Endothelial cell (in vitro differentiated cells): ENCODE measurements at places on chromosomes 16 and 17.
A peak's percentile ranks its signal among the peaks of the same experiment; 100 is the strongest.

DNA sequence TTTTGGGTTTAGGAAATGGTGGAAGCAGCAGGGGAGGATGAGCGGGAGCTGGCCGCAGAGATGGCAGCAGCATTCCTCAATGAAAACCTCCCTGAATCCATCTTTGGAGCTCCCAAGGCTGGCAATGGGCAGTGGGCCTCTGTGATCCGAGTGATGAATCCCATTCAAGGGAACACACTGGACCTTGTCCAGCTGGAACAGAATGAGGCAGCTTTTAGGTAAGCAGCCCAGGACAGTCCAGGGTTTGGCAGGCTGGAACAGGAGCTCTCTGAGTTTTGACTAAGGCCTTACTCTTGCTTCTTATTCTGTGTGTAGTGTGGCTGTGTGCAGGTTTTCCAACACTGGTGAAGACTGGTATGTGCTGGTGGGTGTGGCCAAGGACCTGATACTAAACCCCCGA, 41.4 kb downstream of the SF3B3 start:
- H3K36me3 ChIP-seq = peaks cover 67% of the 10 kb centered on the region
- H3K27ac ChIP-seq = no peak overlapping the region
- no peak for DNase-seq
- no peaks in the 10 kb centered on the region for H3K27me3 ChIP-seq
- H3K4me3 ChIP-seq = no peak overlapping the region
- no peaks in the 10 kb centered on the region for H3K4me1 ChIP-seq

- peak overlapping the region; percentile 100 for H3K4me3 ChIP-seq
- peaks cover 7% of the 10 kb centered on the region for H3K27me3 ChIP-seq
- peak; percentile 77 for DNase-seq
- peaks cover 19% of the 10 kb centered on the region for H3K4me1 ChIP-seq
- H3K36me3 ChIP-seq = peaks cover 4% of the 10 kb centered on the region
Observed at GRCh38 chr17:2593821-2594721, 617 bp downstream of the PAFAH1B1 start.

- H3K27ac ChIP-seq = peak overlapping the region; percentile 23
- H3K4me3 ChIP-seq = peak overlapping the region; percentile 93
- H3K4me1 ChIP-seq = peaks cover 19% of the 10 kb centered on the region
- DNase-seq = peak; percentile 42
- no peaks in the 10 kb centered on the region for H3K36me3 ChIP-seq
Observed at GRCh38 chr17:35243561-35244340, 879 bp downstream of the SLFN5 start.

DNA sequence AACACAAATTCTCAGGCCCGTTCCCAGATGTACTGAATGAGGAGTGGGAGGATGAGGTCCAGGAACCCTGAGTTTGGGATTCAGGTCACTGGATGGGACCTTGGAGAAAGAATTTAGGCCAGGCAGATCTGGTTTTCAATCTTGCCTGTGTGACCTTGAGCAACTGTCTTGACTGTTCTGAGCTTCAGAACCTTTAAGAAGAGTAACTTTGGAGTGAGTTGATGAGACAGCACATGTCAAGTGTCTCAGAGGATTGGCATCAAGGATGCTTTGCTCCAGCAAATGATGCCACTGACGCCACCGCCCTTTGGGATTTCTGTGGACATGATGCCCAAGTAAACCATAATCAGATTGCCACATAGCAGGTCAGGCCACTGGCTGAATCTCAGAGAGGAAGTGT, 56.2 kb upstream of the DNAJA2 start:
- H3K4me3 ChIP-seq = no peak overlapping the region
- H3K27ac ChIP-seq = no peak overlapping the region
- no peak for DNase-seq

GRCh38 chr17:19411631-19412030, 599 bp downstream of the RNF112 start:
- no peak for DNase-seq
- peaks cover 7% of the 10 kb centered on the region for H3K27me3 ChIP-seq
- no peak overlapping the region for H3K4me3 ChIP-seq
- H3K4me1 ChIP-seq = peaks cover 2% of the 10 kb centered on the region

- H3K27me3 ChIP-seq = peaks cover 9% of the 10 kb centered on the region
- peaks cover 4% of the 10 kb centered on the region for H3K36me3 ChIP-seq
Observed at GRCh38 chr16:397736-398332, 835 bp downstream of the NME4 start.

GRCh38 chr17:80498242-80498919, 22.0 kb upstream of the NPTX1 start:
- H3K36me3 ChIP-seq = peaks cover 4% of the 10 kb centered on the region
- H3K27me3 ChIP-seq = peaks cover 10% of the 10 kb centered on the region
- H3K4me3 ChIP-seq = peak overlapping the region; percentile 0
- DNase-seq = no peak
- H3K27ac ChIP-seq = no peak overlapping the region
- H3K4me1 ChIP-seq = no peaks in the 10 kb centered on the region

DNA sequence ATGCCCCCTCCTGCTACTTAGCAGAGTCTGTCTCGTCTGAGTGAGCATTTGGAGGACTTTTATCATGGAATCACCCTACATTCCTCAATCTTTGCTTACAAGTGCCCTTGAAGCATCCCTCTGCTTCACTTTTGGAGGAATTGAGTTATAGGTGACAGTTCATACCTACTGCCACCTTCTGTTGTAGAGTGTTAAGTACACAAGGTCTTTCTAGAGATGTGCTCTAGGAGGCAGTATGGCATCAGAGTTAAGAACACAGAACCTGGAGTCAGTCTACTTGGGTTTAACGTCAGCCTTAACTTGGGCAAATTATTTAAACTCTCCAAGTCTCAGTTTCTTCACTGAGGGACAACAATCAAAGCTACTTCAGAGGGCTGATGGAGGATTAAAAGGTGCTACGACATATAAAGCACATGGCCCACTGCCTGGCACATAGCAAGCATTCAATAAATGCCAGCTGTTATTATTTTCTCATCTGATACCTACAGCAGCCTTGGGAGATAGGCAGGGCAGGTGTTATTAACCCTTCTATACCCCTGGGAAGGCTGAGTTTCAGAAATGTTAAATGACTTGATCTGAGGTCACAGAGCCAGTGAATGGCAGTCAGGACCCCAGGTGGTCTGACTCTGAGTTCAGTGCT, 62.2 kb downstream of the UTP18 start:
- H3K27ac ChIP-seq = no peak overlapping the region
- H3K4me3 ChIP-seq = no peak overlapping the region
- no peaks in the 10 kb centered on the region for H3K36me3 ChIP-seq
- H3K27me3 ChIP-seq = peaks cover 1% of the 10 kb centered on the region

- no peak overlapping the region for H3K4me3 ChIP-seq
- no peak overlapping the region for H3K27ac ChIP-seq
- no peak for DNase-seq
- H3K36me3 ChIP-seq = no peaks in the 10 kb centered on the region
- peaks cover 7% of the 10 kb centered on the region for H3K27me3 ChIP-seq
Observed at GRCh38 chr17:47935961-47936360, 5.4 kb upstream of the PNPO start.

DNA sequence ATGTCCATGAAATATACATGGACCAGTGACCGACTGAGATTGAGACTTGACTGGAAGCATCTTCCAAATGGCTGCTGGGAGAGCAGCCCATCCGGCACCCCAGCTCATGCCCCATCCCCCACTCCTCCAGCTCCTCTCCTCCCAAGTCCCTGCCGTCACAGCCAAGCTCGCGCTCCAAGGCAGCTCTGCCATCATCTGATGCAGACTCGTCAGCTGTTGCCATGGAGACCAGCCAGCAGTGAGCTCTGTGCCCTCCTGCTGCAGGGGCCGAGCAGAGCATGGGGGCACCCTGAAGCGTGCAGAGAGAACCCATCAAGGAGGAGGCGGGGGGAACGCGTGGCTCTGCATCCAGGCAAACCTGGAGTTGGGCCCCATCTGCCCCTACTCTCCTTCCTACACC, 74.5 kb upstream of the TNRC6C start:
- H3K36me3 ChIP-seq = no peaks in the 10 kb centered on the region
- no peak for DNase-seq
- peaks cover 8% of the 10 kb centered on the region for H3K27me3 ChIP-seq
- no peak overlapping the region for H3K27ac ChIP-seq

GRCh38 chr16:17520561-17520960, 49.8 kb upstream of the XYLT1 start:
- peaks cover 1% of the 10 kb centered on the region for H3K27me3 ChIP-seq
- no peaks in the 10 kb centered on the region for H3K36me3 ChIP-seq
- peaks cover 2% of the 10 kb centered on the region for H3K4me1 ChIP-seq
- no peak overlapping the region for H3K27ac ChIP-seq
- no peak for DNase-seq

GRCh38 chr17:45092911-45093430, 31.9 kb downstream of the NMT1 start:
- peak overlapping the region; percentile 30 for H3K27ac ChIP-seq
- DNase-seq = no peak
- peaks cover 53% of the 10 kb centered on the region for H3K36me3 ChIP-seq
- H3K27me3 ChIP-seq = peaks cover 13% of the 10 kb centered on the region

GRCh38 chr17:28563475-28563874, 7.8 kb downstream of the PIGS start:
- no peak overlapping the region for H3K4me3 ChIP-seq
- peaks cover 7% of the 10 kb centered on the region for H3K4me1 ChIP-seq
- no peak for DNase-seq
- peaks cover 24% of the 10 kb centered on the region for H3K36me3 ChIP-seq

DNA sequence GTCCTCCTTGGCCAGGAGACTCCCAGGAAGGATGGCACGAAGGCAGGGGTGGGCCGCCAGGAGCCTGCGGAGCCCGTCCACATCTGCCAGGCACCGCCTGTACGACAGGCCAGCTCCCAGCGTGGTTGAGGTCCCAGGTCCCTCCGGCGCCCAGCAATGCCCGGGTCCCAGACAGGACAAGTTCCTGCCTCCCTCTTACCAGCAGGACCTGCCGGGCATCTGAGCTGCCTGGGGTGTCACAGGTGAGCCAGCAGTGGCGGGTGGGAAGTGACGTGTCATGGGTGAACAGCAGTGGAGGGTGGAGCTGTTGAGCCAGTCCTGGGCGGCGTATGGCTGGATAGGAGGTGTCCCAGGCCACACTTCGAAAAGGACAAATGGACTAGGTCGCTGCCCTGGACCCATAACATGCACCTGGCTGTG, 15.7 kb upstream of the BAHCC1 start:
- DNase-seq = no peak
- no peaks in the 10 kb centered on the region for H3K36me3 ChIP-seq

GRCh38 chr17:41492771-41493170, 3.1 kb upstream of the KRT36 start:
- H3K36me3 ChIP-seq = no peaks in the 10 kb centered on the region
- H3K4me3 ChIP-seq = no peak overlapping the region
- no peak for DNase-seq
- no peak overlapping the region for H3K27ac ChIP-seq

DNA sequence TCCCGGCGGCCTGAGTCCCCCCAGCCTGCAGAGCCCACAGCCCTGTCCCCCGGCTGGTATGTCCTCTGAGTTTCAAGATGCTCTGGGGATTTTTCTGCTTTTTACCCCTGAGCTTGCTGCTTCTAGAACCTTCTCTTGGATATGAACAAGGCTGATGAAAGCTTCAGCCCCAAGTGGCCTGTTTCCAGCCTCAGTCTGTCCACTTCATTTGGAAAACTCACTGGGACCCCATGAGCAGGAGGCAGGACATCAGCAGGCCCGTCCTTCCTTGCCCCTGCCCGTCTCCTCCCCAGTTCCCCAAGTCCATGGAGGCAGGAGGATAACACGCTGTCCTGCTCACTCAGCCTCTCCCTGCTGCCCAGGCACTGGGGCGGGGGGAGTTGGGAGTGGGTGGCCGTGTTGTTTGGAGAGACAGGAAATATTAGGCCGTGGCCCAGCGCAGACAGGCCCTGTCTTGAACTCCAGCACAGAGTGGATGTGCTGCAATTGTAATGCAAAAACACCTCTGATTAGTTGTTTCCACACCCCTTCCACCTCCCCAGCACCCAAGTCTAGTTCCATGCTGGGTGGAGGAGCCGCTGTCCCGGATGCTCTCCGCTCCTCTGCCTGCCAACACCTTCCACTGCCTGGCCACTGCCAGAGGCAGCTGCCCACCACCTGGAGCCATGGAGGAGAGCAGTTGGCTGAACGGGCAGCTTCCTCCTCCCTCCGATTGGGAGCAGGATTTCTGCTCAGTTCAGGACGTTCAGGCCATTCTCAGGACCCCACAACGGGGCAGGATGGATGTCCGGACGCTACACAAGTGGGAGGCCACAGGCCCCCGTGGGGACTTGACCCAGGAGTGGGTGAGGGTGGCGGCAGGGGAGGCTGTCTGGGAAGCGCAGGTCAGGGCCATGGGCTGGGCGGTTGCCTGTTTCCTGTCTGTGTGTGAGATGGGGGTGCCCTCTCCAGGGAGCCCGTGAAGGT, 216.9 kb upstream of the GSE1 start:
- peaks cover 3% of the 10 kb centered on the region for H3K27me3 ChIP-seq
- no peak overlapping the region for H3K4me3 ChIP-seq
- H3K27ac ChIP-seq = no peak overlapping the region
- no peak for DNase-seq
- H3K36me3 ChIP-seq = no peaks in the 10 kb centered on the region

GRCh38 chr16:49414671-49415070, 41.1 kb downstream of the C16orf78 start:
- peaks cover 1% of the 10 kb centered on the region for H3K4me1 ChIP-seq
- H3K36me3 ChIP-seq = peaks cover 13% of the 10 kb centered on the region
- peaks cover 7% of the 10 kb centered on the region for H3K27me3 ChIP-seq
- DNase-seq = no peak

GRCh38 chr17:73325527-73325842, 13.7 kb upstream of the CDC42EP4 start:
- H3K36me3 ChIP-seq = no peaks in the 10 kb centered on the region
- H3K27me3 ChIP-seq = no peaks in the 10 kb centered on the region
- H3K27ac ChIP-seq = no peak overlapping the region
- no peak overlapping the region for H3K4me3 ChIP-seq
- peaks cover 7% of the 10 kb centered on the region for H3K4me1 ChIP-seq
